ENCODE measurements at places on chromosomes 2 and 18.
A peak's percentile ranks its signal among the peaks of the same experiment; 100 is the strongest.

- DNase-seq = no peak
Measured at GRCh38 chr2:96188821-96189526, 19.7 kb downstream of the STARD7 start.

DNA sequence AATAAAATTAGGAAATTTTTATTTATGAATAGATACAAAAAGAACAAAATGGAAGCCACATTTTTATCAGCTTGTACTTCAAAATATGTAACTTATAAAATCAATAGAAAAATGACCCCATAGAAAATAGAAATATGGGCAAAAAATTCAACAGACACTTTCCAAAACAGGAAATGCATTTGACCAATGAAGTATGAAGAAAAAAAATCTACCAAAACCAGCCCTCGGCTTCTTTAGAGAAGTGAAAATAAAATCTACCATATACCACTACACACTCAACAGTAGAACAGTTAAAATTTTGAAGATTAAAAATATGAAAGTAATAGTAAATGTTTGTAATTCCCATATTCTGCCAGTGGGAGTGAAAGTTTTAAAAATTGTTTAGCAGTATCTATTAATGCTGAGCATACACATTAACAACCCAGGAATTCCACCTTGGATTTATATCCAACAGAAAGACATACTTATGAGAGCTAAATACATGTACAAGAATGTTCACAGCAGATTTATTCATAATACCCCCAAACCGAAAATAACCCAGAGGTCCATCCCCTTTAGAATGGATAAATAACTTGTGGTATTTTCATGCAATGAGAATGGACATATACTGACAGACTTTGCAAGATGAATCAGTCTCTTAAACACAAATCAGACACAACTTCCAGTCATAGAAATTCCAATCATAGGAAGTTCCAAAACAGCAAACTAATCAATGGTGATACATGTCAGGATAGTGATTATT lies 318.0 kb downstream of the FIGN start:
- DNase-seq = no peak

GRCh38 chr2:27080140-27080469 lies 1.7 kb downstream of the EMILIN1 start:
- no peak for DNase-seq

DNA sequence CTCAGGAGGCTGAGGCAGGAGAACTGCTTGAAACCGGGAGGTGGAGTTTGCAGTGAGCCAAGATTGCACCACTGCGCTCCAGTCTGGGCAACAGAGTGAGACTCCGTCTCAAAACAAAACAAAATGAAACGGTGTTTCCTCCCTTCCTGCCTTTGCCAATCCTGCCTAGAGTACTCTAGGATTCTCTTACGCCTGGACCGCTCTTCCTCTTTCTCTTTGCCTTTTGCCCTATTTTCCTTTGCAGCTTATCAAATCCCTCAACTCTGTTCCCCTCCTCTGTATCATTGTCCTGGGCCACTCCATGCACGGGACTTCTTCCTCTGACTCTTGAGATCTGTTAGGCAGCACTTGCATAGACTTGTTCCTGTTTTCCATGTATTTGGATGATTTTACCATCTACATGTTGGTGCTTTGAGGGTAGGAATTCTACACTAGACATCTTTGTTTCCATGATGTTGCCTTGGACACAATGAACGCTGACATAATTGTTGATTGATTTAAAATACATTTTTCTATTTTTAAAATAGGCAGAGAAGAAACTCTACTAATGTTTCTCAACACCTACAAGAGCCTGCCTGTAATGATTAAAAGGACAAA lies 24.8 kb upstream of the ACYP2 start:
- no peak for DNase-seq

GRCh38 chr18:43866696-43867095 lies 589.4 kb upstream of the SYT4 start:
- DNase-seq = no peak

- no peak for DNase-seq
Measured at GRCh38 chr18:59593291-59593717, 103.9 kb downstream of the CCBE1 start.

GRCh38 chr2:100952512-100952911 lies 49.6 kb upstream of the RPL31 start:
- no peak for DNase-seq

DNA sequence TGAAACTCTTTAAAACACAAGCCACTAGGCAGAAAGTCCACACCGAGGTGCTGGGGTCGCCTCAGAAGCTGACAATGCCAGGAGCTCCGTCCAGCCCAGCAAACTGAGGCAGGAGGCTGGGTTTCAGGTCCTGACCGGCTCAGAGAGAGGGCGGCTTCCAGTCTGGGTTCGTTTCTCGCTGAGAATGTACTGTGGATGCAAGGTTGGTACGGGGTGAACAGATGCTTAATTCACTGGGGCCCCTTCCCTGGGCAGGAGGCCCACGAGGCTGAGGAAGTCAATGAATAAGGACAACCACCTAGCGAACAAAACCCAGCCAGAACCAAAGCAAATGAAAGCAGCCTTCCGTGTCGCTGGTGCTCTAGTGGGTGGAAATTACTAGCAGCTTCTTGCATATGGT lies 142.0 kb downstream of the RTP5 start:
- no peak for DNase-seq

DNA sequence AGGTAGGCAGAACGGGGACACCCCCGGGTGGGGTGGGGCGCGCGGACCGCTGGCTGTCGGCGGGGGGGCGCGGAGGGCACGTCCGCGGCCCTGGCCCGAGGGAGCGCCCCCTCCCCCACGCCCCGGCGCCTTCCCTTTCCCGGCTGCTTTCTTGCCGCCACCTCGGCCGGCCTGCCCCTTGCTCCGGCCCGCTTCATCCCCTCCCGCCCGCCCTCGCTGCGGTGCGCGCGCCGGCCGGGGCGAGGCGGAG lies 443 bp downstream of the VAPA start:
- no peak for DNase-seq

- peak; percentile 69 for DNase-seq
Measured at GRCh38 chr2:121128741-121129659, 156.0 kb downstream of the TFCP2L1 start.

DNA sequence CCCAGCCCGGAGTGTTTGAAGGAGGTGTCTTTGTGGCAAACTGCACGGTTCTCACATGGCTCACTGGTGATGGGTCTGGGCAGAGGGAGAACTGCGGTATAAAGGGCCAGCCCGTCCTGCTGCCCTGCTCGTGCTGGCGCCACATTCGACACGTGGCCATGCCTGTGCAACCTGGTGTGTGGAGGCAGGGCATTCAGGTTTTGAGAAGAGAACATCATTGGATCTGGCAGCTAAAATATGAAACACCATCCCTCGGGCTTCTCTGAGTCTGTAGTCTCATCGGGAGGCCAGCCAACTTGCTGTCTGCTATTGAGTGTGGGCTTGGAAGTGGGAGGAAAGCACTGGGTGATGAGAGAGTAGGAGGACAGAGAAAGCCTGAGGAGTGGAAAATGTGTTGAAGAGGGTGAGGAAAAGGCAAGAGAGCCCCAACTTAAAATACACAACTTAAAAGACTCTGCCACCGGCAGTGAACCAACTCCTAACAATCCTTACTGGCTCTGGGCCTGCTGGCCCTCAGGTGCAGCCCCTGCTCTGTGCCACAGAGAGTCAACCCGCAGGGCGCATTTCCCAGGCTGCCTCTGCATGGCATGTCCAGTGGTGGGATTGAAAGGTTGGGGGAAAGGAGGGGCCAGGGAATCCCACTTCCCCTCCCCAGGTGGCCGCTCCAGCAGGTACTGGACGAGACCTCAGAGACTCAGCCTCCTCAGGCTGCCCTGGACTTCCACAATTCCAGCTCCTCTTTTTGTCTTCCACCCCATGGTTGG lies 112.7 kb upstream of the DLX2 start:
- DNase-seq = no peak

GRCh38 chr18:13696961-13697360 lies 29.4 kb downstream of the FAM210A start:
- DNase-seq = no peak

DNA sequence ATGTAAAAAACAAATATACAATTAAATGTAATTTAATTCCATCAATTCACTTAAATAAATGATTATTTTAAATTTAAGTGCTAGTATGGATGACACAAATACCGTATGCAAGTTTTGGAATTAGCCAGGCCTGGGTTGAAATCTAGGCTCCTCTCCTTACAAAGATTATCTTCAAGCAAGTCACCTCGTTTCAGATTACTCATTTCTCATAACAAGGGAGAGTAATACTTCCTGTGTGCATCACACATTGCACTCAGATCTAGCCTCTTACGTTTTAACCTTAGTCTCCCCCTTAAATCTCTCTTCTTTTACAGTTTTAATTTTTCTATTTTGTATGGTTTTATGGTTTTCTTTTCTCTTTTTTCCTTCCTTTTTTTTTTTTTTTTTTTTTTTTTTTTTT lies 1475.9 kb upstream of the NXPH2 start:
- DNase-seq = no peak

DNA sequence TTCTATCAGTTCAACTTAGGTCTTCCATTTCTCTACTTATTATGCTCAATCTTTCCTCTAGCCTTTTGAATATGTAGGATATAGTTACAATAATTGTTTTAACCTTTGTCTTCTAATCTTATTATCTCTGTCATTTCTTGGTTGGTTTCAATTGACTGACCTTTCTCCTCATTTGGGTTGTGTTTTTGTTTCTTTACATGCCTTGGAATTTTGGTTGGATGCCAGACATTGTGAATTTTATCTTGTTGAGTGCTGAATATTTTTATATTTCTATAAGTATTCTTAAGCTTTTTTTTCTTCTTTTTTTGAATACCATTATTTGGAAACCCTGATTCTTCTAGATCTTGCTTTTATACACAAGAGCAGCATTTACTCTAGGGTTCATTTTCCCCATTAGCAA lies 30.7 kb upstream of the TMEM247 start:
- DNase-seq = no peak

GRCh38 chr18:54947091-54947490 lies 12.2 kb downstream of the CCDC68 start:
- DNase-seq = no peak
